ENCODE measurements at places on chromosomes 6 and 20. TPM values are rescaled to one million over a fixed set of nuclear protein-coding genes. Genes with fewer than 3 reads are reported as not detected.

Gene HEY2
- 1.4 TPM for polyA plus RNA-seq

Gene SAMD5
- polyA plus RNA-seq: 3.1 TPM

DNA sequence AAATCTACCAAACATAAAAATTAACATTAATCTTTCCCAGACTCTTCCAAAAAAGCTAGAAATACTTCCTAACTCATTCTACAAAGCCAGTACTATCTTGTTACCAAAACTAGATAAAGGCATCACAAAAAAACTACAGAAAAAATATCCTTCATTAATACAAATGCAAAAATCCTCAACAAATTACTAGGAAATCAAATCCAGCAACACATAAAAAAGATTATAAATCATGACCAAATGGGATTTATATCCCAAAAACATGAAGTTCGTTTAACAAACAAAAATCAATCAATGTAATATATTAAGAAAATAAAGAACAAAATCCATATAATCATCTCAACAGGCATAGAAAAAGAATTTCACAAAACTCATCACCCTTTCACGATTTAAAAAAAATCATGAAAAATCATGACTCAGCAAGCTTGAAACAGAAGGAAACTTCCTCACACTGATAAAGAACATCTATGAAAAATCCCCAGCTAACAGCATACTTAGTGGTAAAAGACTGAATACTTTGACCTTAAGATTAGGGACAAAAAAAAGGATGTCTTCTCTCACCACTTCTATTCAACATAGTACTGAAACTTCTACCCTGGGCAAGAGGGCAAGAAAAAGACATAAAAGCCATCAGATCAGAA lies 43.2 kb downstream of the RANBP9 start:
- no peak overlapping the region for H3K4me3 ChIP-seq
- no peaks in the 10 kb centered on the region for H3K36me3 ChIP-seq
- no peak for DNase-seq

GRCh38 chr20:1565461-1565860 lies 8.0 kb upstream of the SIRPD start:
- no peaks in the 10 kb centered on the region for H3K27me3 ChIP-seq
- no peak for DNase-seq
- no peaks in the 10 kb centered on the region for H3K36me3 ChIP-seq
- no peak overlapping the region for H3K4me3 ChIP-seq
- no peaks in the 10 kb centered on the region for H3K4me1 ChIP-seq

DNA sequence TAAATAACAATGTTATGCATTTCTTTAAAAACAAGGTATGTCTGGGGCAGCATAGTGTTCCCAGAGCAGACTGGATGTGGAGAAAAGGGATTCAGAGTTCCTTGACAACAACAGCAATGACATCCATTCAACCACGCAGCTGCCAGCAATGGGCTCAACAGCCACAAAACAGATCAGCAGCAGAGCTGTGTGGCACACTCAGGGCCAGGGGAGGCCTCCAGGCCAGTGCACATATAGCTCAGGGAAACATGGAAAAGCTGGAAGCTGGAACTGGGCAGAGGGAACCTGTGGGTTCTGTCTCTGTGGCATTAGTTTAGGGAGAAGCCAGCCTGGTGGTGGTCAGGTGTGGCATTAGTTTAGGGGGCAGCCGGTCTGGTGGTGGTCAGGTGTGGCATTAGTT lies 148.3 kb downstream of the SMOC2 start:
- no peaks in the 10 kb centered on the region for H3K4me1 ChIP-seq
- no peaks in the 10 kb centered on the region for H3K36me3 ChIP-seq
- no peak for DNase-seq
- H3K27me3 ChIP-seq: no peaks in the 10 kb centered on the region

DNA sequence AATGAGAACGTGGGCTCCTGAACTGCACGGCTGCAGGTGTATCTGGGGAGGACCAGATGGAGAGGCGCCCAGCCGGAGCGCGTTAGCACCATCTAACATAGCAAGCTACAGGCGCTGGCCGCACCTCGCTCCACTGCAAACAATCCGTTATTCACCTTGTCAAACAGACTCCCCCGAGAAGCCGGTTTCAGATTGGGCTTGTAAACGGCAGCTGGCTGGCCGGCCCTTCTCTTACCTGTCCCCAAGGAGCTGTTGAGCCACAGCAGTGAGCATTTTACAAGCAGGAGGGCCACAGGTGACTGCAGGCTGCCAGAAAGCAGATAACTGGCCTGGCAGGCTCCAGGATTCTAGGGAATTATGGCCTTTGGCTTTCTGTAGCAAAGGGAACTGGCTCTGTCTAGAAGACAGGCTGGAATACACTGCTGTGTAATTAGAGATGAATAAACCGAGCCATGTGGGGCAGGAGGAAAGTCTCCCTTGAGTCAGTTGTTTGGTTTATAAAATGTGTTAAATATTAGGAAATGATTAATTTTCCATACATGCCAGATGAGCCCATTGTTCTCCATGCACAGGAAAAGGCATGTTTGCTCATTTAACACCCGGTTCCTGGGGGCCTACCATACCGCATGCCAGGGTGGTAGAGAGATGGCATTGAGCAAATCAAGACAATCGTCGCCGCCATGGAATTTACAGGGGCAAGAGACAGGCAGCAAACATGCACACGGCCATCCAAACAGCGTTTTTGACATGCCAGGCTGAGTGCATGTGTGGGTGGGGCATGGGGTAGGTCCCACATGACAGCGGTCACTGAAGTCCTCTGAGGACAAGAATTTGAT lies 159.3 kb downstream of the NFATC2 start:
- H3K36me3 ChIP-seq: no peaks in the 10 kb centered on the region
- H3K4me1 ChIP-seq: no peaks in the 10 kb centered on the region
- no peaks in the 10 kb centered on the region for H3K27me3 ChIP-seq
- no peak for DNase-seq
- H3K27ac ChIP-seq: no peak overlapping the region

DNA sequence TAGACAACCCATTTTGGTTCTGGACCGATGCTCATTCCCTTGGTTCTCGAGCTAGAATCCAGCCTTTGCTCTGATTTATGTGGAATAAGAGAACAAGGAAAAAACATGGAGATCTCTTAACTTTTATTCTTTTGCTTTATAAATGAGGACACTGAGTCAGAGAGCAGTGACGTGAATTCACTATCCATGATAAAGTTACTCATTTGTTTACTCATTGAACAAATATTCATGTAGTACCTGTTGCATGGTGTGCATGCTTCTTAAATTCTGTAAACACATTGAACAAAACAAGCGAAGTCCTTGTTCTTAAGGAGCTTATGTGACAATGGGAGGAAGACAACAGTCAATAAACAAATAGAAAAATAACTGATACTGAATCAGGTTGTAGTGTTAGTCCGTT lies 56.9 kb downstream of the BMP2 start:
- H3K4me3 ChIP-seq: no peak overlapping the region
- H3K27me3 ChIP-seq: no peaks in the 10 kb centered on the region
- no peak for DNase-seq

DNA sequence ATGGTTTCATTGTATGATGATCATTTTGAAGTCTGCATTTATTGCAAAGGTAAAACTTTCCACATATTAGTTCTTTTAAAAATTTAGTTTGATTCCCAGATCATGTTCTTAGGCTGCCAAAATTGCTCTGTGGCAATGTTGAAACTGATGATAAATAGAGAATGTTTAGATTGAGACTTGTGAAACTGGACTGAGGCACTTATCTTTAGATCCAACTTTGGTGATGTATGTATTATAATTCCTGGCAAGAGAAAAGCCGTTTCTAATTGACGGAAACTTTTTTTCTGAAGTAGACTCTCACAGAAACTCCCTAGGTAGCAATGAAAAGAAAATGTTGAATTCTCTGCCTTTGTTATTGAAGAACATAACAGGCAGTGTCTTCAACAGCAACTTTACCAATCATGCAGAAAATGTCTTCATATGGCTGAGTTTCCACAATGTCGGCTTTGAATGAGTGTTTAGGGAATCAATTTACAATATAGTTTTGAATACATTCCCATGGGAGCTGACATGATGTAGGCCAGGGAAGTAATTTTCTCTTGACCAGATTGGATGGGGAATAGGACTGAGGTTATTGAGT lies 456.2 kb downstream of the CD109 start:
- no peak for DNase-seq
- H3K4me1 ChIP-seq: no peaks in the 10 kb centered on the region
- no peaks in the 10 kb centered on the region for H3K36me3 ChIP-seq
- no peak overlapping the region for H3K27ac ChIP-seq
- no peak overlapping the region for H3K4me3 ChIP-seq

GRCh38 chr20:46209930-46210671 lies 92.0 kb downstream of the CD40 start:
- H3K27me3 ChIP-seq: peaks cover 5% of the 10 kb centered on the region
- no peak overlapping the region for H3K4me3 ChIP-seq
- H3K36me3 ChIP-seq: no peaks in the 10 kb centered on the region
- no peaks in the 10 kb centered on the region for H3K4me1 ChIP-seq
- DNase-seq: no peak
- no peak overlapping the region for H3K27ac ChIP-seq

- H3K4me3 ChIP-seq: no peak overlapping the region
- no peaks in the 10 kb centered on the region for H3K27me3 ChIP-seq
- H3K4me1 ChIP-seq: no peaks in the 10 kb centered on the region
- H3K27ac ChIP-seq: no peak overlapping the region
Measured at GRCh38 chr6:2439632-2440031, 194.2 kb upstream of the GMDS start.

- H3K27me3 ChIP-seq: no peaks in the 10 kb centered on the region
- no peaks in the 10 kb centered on the region for H3K36me3 ChIP-seq
- DNase-seq: no peak
Measured at GRCh38 chr6:50699051-50699775, 14.1 kb upstream of the TFAP2D start.

DNA sequence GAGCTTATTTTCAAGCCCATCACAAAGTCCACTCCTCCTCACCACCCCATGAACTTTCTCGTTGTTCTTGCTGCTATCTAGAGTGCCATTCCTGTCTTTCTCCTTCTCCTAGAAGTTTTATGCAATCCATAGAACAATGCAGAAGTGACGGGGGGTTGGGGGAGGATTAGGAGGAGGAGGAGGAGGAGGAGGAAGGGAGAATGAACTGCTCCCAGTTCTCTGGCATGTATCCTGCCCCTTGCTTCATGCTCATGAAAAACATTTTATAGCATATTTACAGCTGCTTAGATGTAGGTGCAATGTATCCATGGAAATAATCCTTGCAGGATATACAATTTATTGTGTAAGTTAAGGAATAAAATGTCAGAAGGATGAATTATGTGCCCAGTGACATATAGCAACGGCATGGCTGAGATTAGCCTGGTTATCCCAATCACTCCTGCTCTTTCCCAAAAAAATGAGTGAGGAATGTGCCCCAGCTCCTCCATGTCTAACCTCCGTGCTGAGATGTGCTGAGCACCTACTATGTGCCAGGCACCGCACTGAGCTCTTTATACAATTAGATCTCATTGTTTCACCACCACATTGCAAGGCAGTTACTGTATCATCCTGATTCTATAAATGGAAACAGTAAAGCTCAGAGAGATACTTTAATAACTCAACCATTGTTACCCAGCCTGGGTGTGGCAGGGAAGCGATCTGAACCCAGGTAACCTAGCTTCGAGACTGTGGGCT lies 41.6 kb upstream of the TFAP2C start:
- no peak for DNase-seq
- peaks cover 4% of the 10 kb centered on the region for H3K27me3 ChIP-seq
- H3K27ac ChIP-seq: no peak overlapping the region
- H3K4me3 ChIP-seq: no peak overlapping the region
- H3K36me3 ChIP-seq: no peaks in the 10 kb centered on the region

GRCh38 chr20:6099819-6100218 lies 23.0 kb downstream of the FERMT1 start:
- no peak overlapping the region for H3K4me3 ChIP-seq
- H3K27me3 ChIP-seq: no peaks in the 10 kb centered on the region
- no peaks in the 10 kb centered on the region for H3K36me3 ChIP-seq
- H3K4me1 ChIP-seq: no peaks in the 10 kb centered on the region

DNA sequence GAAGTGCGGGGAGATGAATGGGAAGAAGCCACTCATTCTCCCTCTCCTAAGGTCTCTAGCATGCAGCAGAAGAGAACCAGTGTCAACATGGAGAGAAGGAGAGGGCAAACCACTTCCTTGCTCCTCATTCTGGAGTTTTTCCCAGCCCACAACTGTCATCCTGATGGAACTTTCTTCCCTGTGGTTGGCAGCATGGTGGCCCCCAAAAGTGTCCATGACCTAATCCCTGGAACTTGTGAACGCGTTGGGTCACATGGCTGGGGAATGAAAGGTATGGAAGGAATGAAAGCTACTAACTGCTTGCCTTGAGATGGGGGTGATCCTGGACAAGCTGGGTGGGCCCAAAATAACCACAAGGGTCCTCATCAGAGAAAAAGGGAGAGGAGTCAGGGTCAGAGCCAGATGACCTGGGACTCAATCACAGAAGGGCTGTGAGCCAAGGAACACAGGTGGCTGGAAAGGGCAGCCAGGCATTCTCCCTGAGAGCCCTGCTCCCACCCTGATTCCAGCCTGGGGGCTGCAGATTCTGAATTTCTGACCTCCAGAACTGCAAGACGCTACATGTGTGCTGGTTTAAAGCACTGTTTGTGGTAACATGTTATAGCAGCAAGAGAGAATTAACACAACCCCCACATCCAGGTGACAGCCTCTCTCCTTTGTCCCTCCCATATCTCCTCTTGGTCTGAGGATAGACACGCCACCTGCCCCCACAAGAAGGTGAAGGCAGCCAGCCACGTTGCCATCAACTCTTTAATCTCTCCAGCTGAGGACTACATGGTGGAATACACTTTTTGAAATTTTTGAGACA lies 63.2 kb downstream of the PYGB start:
- peak overlapping the region; percentile 71 for H3K27ac ChIP-seq
- H3K4me1 ChIP-seq: peaks cover 25% of the 10 kb centered on the region
- DNase-seq: no peak
- H3K36me3 ChIP-seq: no peaks in the 10 kb centered on the region
- H3K4me3 ChIP-seq: no peak overlapping the region
- H3K27me3 ChIP-seq: no peaks in the 10 kb centered on the region

DNA sequence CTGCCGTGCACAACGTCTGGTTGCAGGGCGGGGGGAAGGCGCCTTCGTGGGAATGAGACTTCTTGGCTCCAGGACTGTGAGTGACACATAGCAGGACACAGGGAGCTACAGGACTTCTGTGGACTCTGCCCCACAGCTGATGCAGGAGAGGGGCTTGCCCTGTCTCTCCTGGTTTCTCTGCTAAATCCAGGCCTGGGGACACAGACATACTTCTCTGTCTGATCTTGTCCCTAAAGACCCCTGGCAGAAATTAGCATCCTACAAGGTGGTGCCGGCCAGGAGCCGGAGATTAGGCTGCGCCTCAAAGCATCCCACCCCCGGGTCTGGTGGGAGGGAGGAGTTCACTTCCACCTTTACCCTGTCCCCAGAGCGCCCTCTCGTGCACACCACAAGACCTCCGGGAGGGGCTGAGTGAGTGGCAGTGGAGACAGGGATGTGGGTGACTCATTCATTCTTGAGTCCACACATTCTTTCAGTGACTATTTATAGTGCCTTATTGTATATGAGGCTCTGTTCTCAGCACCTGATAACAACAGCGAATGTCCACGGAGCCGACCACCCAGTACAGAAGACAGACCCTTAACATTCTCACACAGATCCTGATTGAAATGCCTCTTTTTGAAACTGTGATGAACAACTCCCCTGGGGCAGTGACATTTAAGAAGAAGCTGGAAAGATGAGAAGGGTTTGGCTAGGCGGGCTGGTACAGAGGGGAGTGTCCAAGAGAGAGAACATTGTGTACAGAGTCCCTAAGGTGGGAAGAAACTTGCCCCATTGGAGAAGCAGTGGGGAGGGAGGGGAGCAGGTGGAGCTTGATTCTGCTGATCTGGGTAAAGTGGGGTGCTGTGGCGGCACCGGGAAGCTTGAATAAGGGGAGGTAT lies 39.0 kb downstream of the GMPR start:
- no peak overlapping the region for H3K27ac ChIP-seq
- no peaks in the 10 kb centered on the region for H3K36me3 ChIP-seq
- H3K27me3 ChIP-seq: no peaks in the 10 kb centered on the region
- peak; percentile 68 for DNase-seq
- no peaks in the 10 kb centered on the region for H3K4me1 ChIP-seq

Data from liver (tissue), 10 donors.